ENCODE measurements at places on chromosomes 7 and 10.

DNA sequence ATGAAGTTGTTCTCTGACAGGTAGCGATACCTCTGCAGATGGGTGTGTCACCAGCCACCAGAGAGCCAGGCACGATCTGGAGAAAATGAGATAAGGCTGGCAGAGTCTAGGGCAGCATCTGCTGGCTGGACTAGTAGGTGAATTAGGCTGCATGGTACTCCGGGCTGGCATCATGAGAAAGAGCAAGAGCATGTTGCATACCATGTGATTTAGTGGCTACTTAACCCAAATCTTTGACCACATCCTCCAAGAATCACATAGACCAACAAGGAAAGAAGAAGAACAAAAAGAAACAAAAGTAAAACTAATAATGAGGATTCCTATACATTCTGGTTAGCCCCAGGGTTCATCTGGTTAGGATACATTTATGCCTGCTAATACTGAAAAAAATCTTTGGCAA, 23.4 kb upstream of the FAM170B start:
- no peak for DNase-seq

DNA sequence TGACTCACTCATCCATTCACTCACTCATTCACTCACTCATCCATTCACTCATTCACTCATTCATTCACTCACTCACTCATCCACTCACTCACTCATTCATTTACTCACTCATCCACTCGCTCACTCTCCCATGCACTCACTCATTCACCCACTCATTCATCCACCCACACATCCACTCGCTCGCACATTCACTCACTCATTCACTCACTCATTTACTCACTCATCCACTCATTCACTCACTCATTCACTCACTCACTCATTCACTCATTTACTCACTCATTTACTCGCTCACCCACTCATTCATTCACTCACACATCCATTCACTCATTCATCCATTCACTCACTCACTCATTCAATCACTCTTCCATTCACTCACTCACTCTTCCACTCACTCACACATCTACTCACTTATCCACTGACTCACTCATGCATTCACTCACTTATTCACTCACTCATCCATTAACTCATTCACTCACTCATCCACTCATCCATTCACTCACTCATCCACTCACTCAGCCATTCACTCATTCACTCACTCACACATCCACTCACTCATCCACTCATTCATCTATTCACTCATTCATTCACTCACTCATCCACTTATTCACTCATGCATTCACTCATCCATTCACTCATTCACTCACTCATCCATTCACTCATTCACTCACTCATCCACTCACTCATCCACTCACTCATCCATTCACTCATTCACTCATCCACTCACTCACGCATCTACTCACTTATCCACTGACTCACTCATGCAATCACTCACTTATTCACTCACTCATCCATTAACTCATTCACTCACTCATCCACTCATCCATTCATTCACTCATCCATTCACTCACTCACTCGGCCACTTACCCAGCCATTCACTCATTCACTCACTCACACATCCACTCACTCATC, 74.0 kb downstream of the CARD11 start:
- DNase-seq = no peak

GRCh38 chr7:81761031-81761430, 8.8 kb downstream of the HGF start:
- DNase-seq = no peak

GRCh38 chr10:672203-672602, 17.3 kb downstream of the DIP2C start:
- no peak for DNase-seq

DNA sequence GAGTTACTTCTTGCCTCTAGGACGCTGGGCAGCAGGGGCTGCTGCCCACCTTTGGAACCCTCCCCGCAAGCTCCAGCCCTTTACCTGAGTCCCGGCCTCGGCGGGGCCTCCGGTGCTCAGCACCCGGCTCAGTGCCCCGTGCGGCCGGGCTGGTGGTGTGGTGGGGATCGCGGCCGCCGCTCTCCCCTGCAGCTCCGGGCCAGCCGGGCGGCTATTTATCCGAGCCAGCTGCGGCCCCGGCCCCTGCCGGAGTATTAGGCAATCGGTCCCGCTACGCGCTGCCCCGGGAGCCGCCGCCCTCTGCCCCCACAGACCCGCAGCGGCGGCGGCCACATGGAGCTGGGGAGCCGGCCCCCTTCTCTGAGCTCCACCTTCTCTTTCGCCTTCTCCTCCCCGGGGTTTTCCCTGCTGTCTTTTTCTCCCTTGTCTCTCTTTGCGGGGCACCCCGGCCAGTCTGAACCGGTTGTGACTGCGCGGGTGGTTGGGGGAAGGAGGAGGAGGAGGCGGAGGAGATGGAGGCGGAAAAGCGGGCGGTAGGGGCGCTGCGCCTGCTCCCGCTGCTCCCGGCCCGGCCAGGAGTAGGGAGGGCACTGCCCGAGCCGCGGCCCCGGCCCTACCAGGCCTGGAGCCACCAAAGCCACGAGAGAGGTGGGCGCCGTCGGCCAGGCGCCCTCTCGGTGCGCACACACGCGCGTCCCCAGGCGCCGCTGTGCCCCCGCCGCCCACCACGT, at the start of gene SLC16A9:
TSS of gene SLC16A9 (minus strand) at position 456 of the 731 bp plus-strand sequence. CDS start 25,559 bp downstream, outside the sequence.
- peak; percentile 95 for DNase-seq

- DNase-seq = no peak
Observed at GRCh38 chr7:111059833-111060232, 31.1 kb upstream of the LRRN3 start.

DNA sequence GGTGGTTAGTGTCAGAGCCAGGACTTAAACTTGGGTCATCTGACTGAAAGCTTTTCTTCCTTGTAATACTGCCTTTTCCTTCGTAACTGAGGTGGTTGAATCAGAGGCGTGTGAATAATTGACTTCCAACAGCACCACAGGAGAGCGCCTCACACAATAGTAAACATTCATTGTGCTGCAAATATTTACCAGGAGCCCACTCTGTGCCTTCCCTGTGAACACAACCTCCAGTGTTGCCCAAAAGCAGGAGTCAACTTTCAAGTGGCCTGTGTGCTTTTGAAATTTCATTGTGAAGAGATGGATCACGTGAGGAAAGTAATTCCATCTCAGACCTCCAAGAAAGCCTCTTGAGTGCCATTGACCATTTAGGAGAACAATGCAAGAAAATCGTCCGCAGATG, 60.2 kb downstream of the ADRA2A start:
- DNase-seq = no peak

DNA sequence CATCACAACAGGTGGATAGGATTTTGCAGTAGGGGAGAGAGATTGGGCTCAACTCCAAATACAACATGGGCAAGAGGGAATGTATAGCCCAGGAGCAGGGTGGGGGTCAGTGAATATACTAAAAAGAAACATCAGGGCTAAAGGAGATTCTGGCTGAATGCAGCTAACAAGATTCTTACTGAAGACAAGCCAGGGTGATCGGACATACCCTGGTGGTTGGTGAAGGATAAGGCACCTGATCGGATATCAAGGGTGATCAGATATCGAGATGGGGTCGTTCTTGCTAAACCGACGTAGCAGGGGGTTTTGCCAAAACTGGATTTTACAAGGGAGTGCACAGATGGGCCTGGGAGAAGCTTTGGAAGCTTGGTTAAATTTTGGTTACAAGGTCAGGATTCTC, 34.4 kb downstream of the WIPF3 start:
- DNase-seq = no peak

DNA sequence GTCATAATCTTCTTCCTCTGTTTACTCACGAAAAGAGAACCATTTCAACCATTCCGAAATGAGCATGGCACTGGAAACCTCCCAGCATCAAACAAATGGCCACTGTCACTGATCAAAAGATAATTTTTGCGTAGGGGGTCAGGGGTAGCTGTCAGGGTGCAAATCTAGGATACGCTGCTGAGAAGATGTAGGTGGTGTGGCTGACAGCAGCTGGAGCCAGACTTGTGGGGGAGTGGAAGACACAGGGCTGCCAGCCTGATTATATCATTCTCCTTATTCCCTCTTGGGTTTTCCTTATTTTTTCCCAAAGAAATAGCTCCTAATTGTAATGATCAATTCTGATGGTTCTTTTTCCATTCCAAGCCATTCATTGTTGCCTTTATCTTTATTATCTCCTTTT, 266.1 kb downstream of the SORCS1 start:
- no peak for DNase-seq

DNA sequence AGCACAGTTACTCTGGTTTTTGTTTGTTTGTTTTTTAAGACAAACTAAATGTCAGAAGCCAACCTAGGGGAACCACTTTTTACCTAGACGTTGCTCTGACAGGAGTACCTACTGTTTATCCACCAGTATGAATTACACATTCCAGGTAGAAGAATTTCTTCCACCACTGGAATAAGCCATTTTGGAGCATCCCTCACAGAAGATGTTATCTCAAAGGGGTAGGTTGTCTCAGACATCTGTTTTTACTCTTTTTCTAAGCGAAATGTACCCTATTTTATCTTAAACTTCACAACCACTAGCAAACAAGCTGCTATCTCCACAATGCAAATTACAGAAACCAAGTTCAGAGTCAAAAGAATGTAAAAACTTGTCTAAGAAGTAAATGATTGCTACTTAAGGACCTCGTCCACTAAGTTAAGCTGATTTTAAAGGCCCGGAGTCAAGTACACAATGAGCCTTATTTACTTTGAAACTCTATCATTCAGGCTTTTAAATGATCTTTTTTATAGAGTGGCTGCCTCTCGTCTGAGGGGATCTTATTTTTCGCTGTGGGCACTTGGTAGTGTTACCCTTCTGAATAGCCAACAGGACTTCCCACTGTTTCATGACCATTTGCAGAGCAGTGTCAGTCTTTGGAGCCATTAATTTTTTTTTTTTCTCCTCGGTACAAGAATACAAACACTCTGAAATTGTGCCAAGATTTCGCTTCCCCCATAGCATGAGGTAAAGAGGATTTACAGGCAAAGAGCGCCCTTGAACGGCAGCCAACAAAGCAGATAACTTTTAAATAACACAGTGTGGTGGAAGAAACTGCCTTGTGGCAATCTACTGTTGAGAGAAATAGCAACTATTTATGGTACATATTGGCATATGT, 15.7 kb upstream of the ARMC3 start:
- peak; percentile 53 for DNase-seq

DNA sequence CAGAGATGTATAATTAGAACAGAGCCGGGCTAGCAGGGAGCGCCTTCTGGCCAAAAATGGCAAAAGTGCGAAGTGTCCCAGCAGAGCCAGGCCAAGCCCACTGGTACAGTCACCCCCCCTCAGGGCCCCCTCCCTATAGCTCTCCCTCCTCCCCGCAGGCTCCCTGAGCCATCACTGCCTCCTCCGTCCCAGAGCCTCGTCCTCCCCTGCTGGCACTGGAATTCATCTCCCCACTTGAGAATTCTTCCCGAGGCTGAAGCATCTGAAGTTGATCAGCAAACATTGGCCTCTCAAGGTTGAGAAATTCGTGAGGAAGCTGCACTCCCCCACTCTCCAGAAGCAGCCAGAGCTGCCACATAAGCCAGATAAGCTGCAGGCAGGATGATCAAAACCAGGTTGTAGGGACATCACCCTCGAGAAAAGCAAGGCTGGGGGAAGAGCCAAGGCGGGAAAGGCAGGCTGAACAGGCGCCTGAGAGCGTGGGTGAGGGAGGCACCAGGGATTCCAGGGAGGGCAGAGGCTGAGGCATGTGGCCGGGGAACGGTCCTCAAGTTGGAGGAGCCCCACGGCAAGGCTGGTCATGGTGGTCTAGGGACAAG, 23.4 kb downstream of the CAMK2G start:
- no peak for DNase-seq

DNA sequence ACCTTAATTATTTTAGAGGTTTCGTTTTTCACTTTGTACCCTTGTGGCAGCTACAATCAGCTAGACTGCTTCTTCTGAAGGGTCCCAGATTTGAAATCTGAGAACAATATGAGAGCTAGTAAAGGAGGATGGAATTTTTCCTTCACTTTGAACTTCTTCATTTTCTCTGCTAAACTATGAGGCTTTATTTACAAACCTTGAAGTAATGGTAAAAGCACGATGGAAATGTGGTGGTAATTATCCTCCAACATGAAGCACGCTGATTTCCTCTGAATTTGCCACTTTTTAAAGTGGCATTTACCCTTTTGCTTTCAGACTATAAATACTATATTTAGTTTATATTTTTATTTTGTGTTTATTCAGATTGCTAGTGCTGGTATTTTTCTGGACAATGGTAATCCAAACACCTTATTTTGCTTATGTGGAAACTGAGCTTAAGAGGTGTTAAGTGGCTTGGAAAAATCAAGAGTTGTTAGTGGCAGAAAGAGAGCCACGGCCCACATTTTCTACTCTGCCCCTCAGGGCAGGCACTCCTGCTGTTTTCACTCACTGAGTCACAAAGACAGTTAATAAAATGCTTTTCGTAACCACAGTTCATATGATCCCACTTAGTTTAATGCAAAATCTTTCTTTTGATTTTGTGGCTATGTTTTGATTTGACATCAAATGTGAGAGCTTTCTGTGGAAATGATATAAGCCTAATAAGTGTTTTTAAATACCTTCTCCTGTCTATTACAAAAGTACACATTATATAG, 2.7 kb downstream of the SSMEM1 start:
- no peak for DNase-seq

- DNase-seq = no peak
Observed at GRCh38 chr7:131608116-131608500, 51.7 kb upstream of the PODXL start.

- no peak for DNase-seq
Observed at GRCh38 chr10:111493024-111493625, 416.3 kb downstream of the ADRA2A start.

DNA sequence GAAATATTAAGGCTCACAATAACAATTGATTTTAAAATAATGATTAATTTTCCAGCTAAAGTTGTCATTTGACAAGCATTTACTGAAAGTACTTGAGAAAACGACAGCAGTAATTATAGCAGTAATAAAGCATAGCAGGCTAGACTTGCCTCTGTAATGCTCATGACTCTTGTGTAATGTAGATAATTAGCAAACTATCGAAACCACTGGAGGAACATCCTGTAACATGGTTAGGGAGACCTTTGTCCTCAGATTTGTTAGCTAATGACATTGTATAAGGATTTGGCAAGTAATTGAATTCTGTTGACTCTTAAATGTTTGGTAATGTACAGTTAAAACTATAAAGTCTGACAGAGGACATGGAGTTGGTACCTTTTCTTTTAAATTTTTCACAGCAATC, 24.8 kb downstream of the ARL4A start:
- DNase-seq = no peak

DNA sequence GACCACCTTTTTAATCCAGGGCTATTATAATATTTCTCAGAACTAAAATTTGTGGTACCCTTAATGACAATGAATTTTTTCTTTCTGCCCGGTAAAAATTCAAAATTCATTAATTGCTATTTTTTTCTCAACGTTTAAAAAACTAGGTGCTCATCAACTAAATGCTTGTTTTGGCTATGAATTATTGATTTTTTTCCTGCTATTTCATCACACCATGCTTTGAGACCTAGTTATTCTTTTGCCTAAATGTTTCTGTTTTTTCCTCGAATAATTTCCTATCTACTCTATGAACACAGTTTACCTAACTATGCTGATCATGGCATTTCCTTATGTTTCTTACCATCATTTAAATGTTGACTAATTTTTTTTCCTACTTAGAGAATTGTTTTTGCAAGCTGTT, 5.6 kb upstream of the CD36 start:
- no peak for DNase-seq

- no peak for DNase-seq
Observed at GRCh38 chr10:103758294-103758681, 97.1 kb downstream of the SH3PXD2A start.

All from D341Med (cell line).